Tibial artery (tissue), 4 donors: ENCODE measurements at places on chromosomes 3 and 15.

DNA sequence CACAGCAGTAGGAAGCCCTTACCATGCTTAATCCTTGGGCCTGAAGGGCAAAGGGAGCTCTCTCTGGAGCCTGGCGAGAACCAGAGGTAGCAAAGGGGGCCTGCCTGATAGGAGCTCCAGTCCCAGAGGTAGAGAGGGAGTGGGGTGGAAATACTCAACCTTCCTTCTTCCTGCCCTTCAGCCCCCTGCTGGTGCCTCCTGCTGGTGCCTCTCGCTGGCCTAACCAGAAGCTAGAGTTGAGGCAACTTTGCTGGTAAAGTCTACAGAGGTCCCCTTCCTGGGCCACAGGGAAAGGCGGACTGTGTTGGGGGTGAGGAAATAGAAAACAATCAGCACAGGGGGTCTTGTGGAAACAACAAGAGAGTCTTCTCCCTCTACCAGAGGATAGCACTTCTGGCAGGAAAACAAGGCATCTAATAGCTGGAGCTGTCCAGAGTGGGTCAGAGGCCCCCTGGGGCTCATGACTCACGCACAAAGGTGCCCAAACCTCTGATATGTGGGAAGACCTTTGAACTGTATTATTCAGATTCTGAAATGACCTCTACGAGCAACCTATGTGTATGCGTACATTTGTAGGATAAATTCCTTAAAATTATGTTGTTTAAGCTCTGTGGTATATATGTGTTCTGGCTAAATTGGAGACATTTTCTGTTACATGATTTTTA is 133.9 kb downstream of the LRRC28 start:
- DNase-seq = no peak

GRCh38 chr3:137852391-137852830 is 88.3 kb downstream of the SOX14 start:
- no peak for DNase-seq

DNA sequence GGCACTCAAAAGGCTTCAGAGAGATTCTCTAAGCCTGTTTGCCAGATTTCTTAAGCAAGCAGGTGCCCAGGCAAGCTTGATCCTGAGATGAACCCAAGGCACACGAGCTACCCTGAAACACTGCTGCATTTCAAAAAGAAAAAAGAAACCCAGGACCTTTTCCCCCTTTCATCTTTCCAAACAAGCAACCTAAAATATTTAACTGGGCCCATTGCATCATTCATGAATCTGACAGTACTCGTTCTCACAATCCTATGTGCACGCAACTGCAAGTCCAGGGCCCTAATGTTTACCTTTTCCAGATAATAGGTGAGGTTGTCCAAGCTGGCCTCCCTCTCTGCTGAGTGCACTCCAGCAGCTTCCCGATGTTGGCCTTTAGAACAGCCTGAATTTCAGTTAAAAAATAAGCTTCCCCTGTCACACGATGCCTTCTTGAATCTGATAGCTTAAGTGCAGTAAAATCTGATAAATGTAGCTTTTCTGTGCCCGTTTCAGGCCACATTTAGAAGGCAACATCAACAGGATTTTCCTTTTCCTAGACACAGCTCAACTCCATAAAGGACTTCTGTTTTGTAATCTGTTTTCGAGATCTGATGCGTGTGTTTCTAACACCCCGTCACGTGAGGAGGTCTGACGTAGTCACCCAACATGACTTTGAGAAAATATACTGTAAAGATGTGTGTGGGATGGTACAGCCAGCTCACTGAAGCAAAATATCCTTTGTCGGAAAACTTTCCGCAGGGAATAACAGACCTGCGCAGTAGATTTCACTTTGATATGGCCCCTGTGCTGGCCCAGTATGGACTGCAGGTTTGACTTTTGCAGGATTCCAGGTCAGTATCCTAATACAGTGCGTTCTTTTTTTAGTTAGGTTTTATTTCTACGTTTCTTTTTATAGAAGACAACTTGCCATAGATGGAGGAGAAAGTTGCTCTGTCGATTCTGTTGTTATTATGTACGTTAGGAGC is 55.1 kb upstream of the RASA2 start:
- DNase-seq = peak; percentile 82

DNA sequence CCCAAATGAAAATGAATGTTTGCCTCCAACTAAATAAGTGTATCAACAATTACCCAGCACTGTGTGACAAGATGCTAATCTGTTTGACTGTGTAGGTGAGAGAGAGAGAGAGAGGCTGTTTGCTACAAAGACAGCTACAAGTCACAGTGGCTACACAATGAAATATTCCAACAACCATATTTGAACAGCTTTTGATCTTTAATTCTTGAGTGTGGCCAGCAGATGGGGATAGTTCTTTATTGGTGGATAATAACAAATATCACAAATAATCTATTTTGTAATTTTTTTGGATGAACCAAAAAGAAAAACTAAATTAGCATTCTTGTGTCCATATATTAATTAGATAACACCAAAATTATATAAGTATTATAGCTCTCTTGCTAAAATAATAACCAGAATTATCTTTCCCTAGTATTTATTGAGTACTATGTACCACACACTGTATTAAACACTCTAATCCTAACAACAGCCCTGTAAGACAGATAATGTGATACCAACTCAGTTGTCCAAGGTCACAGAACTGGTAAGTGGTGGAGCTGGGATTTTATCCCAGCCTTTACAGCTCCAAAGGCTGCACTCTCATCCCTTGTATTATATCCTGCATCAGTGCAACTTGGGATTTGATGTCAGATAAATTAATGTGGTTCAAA is 61.9 kb upstream of the C3orf80 start:
- no peak for DNase-seq

GRCh38 chr15:96046620-96047240 is 283.8 kb upstream of the NR2F2 start:
- no peak for DNase-seq

DNA sequence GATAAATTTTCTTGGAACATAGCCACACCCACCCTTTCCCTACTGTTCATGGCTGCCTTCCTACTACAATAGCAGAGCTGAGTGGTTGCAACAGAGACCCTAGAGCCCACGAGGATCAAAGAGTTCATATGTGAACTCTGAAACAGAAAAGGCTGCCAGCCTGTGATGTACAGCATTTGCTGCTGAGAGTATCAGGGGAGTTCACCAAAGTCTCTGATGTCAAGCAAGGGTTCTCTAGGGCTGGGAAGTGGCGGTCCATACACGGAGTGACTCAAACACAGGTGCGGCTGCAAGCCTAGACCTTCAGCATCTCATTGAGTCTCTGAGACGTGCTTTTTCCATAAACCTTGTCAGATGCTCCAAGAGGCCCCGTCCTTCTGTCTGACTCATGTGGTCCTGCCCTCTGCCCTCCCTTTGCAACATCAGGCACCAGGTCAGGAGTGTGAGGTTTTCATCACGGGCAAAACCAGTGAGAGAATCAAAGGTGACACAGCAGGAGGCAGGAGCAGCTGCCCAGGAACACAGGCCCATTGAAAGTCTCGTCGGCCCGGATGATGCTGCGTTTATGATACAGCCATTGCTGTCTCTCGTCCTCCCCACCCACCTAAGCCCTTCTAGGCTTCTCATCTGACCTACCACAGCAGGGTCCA is 42.9 kb downstream of the PCSK6 start:
- no peak for DNase-seq

- no peak for DNase-seq
These were observed 11.8 kb downstream of the ZBTB47 start for GRCh38 chr3:42665050-42665878.

- peak; percentile 25 for DNase-seq
These were observed 69.3 kb downstream of the CHAC1 start for GRCh38 chr15:41022487-41023090.

DNA sequence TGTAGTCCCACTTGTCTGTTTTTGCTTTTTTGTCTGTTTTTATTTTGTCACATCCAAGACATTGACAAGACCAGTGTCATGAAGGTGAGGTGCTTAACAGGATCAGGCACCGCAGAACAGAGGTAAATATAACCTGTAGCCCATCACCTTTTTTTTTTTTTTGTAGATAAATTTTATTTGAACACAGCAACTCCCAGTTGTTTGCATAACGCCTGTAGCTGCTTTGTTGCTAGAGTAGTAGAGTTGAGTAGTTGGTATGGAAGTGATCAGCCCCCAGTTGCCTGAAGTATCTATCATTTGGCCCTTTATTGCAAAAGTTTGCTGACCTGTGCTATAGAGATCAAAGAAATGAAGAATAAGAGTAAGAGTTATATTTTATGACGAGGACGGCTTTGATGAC is 135.0 kb downstream of the TCF12 start:
- no peak for DNase-seq
